ENCODE measurements at places on chromosomes 13 and 19.

DNA sequence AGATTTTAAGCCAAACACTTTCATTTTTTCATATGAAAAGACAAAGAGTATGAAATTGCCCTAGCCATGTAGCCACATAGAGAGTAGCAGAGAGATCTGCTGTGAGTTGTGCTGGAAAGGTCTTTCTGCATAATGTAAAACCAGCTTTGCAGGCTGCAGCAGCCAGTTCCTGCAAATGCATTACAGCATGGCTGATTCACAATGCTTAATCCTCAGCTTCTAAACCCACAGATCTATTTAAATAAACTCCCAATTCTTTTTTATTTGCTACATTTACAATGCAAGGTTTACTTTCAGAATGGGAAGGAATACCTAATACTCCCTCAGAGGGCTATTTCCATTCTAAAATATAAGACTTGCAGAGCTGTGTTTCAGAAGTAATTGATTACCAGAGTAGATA lies 185.6 kb upstream of the STARD13 start:
- no peak for DNase-seq

- no peak for DNase-seq
Measured at GRCh38 chr19:6971366-6971765, 49.9 kb downstream of the MBD3L2B start.

DNA sequence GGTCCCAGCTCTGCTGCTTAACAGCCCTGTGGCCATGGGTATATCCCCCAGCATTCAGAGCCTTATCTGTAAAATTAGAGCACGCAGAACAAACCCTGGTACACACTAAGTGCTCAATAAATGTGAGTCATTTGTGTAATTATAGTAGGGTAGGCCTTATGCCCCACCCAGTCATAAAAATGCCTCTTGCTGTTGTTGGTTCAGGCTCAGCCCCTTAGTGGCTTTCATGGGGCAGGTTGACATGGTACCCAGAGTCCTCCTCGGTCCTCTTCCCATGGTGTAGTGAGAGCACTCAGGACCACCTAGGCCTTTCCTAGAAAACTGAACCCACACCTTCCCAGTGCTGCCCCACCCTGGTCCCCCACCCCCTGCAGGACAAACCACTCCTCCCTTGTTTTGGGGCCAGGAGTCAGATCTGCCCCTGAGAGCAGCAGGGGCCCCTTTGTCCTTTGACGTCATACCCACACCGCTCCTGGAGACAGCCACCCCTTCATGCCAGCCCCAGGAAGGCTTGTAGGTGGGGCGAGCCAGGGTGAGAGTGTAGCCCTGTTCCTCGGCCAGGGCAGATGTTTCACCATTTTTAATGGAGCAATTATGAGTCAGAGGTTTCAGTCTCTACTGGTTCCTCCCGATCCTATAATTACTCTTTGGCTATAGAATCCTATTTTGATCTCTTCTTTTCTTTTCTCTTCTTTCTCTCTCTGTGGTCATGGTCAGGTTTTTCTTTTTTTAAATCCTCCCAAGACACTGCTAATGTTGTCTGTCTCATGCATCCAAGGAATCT lies 36.8 kb downstream of the ACTN4 start:
- DNase-seq, result no peak

- no peak for DNase-seq
Measured at GRCh38 chr19:44603201-44603945, 10.0 kb upstream of the IGSF23 start.

DNA sequence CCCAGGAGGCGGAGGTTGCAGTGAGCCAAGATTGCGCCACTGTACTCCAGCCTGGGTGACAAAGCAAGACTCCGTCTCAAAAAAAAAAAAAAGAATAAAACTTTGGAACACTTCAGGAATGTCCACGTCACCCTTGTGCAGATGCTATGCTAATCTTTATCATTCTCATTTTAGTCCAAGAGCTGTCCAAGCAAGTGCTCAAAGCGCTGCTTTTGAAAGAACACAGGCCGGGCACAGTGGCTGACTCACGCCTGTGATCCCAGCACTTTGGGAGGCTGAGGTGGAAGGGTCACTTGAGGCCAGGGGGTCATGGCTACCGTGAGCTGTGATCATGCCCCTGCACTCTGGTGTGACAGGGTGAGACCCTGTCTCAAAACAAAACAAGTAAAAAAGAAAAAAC lies 11.1 kb upstream of the UQCR11 start:
- no peak for DNase-seq

- DNase-seq, result peak; percentile 99
Measured at GRCh38 chr19:47256693-47257410, 527 bp downstream of the CCDC9 start.

DNA sequence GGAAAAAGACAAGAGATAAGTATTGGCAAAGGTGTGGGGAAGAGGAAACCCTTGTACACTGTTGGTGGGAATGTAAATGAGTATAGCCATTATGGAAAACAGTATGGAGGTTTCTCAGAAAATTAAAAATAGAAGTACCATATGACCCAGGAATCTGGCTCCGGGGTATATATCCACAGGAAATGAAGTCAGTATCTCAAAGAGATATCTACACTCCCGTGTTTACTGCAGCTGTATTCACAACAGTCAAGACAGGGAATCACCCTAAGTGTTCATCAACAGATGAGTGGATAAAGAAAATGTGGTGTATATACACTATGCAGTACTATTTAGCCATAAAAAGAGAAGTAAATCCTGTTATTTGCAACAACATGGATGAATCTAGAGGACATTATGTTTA lies 13.5 kb downstream of the KCTD12 start:
- no peak for DNase-seq

- DNase-seq, result no peak
Measured at GRCh38 chr13:44317752-44318151, 55.9 kb upstream of the SERP2 start.
